ENCODE measurements at places on chromosomes 11 and 22. TPM values are rescaled to one million over a fixed set of nuclear protein-coding genes. Genes with fewer than 3 reads are reported as not detected.

DNA sequence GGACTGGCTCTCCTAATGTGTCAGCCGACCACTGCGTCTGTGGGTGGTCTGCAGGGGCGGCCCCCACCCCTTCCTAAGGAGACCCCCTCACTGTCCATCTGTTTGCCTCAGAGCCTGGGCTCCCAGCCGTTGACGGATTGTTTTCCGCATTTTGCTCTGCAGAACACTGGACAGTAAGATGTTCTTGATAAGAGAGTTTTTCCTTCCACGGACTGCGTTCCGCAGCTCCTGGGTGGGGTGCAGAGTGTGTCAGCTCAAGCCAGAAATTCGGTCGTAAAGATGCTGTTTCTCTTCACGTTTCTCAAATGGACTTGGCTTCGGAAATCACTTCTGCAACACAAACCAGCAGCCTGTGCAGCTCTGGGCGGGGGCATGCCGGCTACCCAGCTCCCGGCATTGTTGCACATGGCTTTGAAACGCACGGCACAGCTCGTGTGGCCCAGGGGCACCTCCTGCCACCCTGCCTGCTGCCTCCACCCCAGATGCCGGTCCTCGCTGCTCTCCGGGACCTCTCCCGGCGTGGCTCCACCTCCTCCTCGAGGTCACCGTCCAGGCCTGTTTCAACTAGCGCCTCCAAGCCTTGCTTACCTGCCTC, 2.9 kb upstream of the MRGPRG start:
- peak; percentile 41 for DNase-seq

DNA sequence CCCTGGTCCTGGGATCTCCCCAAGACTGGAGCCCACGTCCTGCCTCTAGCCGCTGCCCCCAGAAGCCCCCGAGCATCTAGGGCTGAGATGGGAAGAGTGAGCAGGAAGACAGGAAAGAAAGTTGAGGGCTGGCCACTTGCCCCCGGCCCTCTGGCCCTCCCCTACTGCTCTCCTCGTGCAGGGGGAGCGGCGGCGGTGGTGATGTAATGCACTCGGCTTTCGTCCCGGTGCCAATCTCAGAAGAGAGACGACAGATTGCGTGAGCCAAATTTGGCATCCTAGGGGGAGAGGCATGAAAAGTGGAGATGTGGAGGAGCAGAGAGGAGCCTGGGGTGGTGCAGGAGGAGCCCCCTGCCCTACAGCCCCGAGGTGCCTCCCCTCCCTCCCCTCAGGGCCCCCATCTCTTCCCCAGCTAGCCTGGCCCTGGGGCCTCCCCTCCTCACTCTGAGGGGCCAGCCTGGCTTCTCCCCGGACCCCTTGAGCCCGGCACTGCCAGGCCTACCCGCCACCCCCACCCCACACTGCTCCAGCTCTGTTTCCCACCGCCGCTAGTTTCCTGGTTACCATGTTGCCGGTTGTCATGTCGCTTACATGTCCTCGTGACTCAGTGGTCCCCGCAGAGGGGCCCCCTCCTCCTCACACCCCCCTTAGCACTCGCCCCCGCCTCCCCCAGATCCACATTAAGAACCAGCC, 2.5 kb downstream of the KCNJ4 start:
- DNase-seq: no peak

DNA sequence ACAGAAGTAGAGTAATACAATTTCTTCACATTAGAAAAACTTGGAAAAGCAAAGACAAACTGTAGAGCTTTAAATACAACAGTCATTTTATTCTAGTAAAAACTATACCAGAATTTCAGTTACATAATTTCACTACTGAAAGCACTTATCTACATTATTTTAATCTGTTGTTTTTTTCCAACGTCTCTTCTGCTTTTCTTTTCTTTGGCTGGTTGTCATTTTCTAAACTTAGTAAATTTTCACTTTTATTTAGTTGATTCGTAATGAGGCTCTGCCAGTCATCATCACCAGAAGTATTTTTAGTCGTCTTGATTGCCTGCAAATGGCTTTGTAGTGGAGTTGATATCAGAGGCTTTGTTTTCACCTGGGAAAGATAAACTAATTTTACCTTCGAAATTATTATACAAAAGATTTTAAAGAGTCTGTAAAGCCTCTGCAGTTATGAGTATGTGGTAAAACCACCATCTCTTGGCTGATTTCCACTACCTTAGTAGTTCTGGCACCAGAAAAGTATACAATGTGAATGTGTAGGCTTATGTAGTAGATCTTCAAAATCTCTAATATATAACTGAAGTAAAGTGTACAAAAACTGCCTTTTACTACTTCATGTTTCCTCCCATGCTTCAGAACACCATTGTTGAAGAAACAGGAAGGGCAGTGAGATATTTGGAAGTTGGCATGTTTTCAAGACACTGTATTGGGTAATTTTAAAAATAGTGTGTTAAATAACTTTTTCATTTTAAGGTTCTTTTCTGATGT, 19.2 kb downstream of the EIF3M start:
- DNase-seq: no peak

DNA sequence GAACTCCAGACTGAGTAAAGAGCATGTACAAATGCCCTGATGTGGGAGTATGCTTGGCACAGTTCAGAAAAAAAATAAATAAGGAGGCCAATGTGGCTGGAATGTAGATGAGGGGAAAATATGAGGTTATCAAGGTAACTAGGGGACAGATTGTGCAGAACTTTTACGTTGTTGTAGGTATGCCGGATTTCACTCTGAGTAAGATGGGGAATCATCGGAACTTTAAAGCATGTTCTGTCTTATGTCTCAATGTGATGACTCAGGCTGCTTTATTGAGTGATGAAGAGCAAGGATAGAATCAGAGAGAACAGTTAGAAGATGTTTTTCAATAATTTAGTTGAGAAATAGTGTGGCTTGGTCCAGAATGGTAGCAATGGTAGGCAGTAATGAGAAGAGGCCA, 130.4 kb downstream of the C11orf87 start:
- no peak for DNase-seq

DNA sequence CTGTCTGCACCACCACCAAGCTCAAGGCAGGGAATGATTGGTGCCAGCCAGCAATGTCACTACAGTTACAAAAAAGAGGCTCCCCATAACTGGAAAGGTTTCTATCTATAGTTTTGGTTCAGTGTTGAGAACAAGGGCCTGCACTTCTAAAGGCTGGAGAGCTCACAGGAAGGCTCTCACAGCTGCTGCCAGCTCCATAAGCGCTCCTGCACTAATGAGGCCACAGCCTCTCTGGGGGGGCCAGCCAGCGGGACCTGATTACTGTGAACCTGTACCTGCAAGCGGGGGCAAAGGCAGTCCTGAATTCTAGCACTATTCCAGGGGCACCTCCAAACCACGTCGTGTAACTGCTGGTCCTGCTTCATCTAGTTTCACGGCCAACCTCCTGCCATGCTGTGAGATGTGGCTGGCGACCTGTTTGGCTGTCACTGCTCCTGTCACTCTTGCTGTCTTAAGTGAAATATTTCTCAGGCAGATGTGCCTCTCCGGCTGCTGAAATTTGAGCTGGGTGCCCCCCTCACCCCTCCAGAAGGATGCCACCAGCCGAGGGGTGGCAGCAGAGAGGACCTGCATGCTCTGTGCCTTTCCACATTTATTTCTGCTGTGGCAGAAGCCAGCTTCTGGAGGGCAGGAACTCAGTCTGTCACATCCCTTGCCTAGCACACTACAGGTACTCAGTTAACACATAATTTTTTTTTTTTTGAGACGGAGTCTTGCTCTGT, 53.3 kb upstream of the ARFGAP3 start:
- no peak for DNase-seq

DNA sequence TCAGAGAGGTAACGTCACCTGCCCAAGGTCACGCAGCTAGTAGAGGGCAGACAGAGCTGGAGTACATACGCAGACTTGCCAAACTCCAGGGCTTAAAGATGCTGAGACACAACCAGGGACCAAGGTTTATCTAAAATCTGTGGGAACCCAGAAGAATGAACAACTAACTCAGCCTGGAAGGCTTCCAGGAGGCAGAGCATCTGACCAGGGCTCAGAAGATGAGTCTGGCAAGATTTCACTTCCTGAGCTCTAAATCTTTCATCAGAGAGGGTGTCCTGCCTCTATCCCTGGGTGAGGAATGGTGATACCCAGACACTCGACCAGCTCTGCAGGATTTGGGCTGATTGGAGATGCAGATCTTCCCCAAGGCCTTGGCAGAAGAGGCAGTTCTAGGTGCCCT, 9.1 kb downstream of the GAL3ST1 start:
- no peak for DNase-seq

DNA sequence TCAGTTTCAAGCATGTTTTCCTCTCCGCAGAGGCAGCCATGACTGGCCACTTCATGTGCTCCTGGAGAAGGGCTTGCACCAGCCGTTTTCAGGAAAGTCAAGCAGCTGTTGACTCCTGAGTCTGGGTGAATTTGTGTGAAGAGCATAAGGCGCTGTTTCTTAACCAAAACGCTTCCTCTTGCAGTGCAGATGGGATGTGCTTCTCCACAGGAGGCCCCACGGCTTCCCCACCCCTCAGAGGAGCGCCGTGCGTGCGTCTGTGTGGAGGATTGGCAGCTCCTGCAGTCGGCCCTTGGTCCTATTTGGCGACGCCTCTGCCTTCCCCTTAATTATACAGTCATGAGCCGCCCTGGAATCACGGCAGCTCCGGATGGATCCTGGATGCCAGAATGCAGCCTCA, 54.1 kb upstream of the B3GAT1 start:
- no peak for DNase-seq

- DNase-seq: no peak
These were observed 377.2 kb upstream of the DDI1 start for GRCh38 chr11:103659206-103659618.

DNA sequence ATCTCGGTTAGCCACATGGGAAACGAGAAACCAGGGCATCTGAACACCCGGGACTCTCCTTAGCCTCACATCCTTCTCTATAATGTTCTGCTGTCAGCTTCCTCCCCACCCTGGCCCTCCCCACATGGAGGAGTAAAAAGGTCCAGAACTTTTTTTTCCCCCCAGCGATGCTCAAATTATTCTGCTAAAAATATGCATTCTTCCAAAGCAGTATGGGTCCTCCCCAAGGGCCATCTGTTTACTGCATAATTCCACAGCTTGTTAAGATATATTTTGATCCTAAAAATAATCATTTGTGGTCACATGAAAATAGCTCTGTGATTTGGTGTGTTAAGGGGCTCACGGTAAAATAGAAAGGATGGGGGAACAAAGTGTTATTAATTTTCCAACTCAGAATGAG, 281.5 kb upstream of the NARS2 start:
- DNase-seq: no peak

DNA sequence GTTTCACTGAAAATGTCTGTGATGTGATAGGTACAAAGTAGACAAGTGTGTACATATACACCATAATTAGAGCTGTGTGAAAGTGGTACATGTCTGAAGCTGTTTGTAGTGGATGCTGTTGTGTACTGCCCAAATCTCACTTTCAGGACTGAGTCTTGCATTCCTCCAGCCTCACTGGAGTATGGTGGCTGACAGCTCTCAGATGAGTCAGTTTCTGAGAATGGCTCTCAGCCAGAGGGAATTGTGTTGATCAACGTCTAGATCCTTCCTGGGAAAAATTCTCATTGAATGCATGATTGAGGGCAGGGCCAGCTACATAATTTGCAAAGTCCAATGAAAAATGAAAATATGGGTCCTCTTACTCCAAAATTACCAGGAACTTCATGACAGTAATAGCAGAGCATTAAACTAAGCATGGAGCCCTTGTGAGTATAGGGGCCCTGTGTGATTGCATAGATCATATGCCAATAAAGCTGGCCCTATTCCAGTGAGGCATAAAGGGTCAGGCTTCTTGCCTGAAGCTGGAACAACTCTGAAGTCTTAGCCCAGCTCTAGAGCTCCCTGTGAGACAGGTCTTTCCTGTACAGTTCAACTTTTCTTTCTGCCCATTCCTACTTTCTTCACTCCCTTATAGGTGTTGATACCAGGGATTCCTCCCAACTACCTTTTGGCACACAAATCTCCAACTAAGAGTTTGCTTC, 10.8 kb upstream of the CYP2R1 start:
- no peak for DNase-seq

DNA sequence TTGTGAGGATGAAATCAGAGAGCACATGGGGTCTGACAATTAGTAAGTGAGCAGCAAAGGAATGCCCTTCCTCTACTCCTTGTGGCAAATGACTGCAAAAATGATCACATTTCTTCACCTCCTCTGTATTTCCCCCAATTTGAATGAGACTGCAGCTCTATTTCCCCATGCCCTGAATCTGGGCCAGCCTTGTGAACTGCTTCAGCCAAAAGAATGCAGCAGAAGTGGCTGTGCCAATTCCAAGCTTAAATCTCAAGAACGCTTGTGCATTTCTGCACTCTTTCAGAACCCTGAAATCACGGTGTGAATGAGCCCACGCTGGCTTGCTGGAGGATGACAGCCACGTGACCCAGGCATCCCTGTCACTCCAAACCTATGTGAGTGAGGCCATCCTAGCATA, 9.9 kb downstream of the SLC43A3 start:
- DNase-seq: no peak

DNA sequence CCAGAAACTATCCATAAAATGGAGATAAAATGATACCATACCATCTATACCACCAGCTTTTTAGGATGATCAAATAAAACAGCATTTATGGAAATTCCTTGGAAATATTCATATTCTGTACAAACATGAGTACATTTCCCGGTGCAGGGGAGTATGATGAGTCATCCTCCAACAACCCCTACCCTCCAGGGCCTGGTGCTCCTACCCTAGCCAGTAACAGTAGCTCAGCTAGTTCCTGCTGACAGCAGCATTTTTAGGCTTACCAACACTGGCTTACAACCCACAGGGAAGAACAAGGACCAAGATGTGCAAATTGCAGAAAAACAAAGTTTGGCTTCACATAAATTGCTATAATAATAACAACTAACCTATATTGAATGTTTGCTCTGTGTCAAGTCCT, 406.2 kb upstream of the CADM1 start:
- no peak for DNase-seq

- DNase-seq: no peak
These were observed 19.2 kb upstream of the ADSL start for GRCh38 chr22:40326905-40327735.

- no peak for DNase-seq
These were observed 11.4 kb downstream of the GNB1L start for GRCh38 chr22:19843107-19843856.

- peak; percentile 67 for DNase-seq
These were observed 61.1 kb downstream of the ST3GAL4 start for GRCh38 chr11:126416542-126417090.

DNA sequence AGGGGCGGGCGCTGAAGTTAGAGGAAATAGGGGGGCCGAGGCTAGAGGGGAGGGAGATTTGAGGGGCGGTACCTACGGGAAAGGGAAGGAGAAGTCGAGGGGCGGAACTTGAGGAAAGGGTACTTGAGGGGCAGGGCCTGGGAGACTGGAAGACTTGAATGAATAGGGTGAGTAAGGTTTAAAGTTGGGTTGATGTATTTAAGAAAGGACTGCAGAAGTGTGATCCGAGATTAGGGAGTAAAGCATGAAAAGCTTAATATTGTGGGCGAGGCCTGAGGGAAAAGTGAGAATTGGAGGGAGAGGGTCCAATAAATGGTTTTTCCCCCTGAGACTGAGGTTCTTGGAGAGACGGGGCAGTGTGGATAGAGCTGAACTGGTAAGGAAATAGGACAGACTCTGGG, 723 bp downstream of the HSCB start:
- DNase-seq: no peak

Gene HEPN1
- total RNA-seq: not detected

Gene GP1BB
- total RNA-seq: 2.9 TPM

Gene SAA2
- 7.5 TPM for total RNA-seq

Gene YPEL4
- total RNA-seq: 1.1 TPM

Gene OR56A1
- not detected for total RNA-seq

Gene SCUBE1
- total RNA-seq: 0.48 TPM
